Effector memory CD8-positive, alpha-beta T cell (primary cell): ENCODE measurements at places on chromosomes 11 and 22.
A peak's percentile ranks its signal among the peaks of the same experiment; 100 is the strongest.

DNA sequence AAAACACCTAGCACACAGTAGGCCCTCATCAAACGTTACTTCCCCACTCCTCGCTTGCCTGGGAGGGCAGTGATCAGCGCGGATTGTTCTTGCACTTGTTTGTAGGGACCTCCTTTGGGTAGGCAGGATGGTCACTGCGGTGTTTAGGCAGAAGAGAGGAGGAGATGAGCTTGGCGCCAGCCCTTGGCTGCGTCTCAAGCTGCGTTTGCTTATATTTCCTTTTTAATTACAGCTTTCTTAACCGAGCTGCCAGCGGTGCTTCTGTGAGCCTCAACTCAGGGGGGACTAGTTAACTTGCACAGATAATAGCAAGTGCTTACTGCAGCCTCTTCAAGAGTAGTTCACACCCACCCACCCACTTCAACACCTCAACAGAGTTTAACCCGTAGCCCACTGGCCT lies 15.1 kb downstream of the IFT27 start:
- H3K4me1 ChIP-seq = peaks cover 7% of the 10 kb centered on the region
- no peaks in the 10 kb centered on the region for H3K36me3 ChIP-seq
- H3K27ac ChIP-seq = no peak overlapping the region
- no peak for DNase-seq
- peaks cover 1% of the 10 kb centered on the region for H3K27me3 ChIP-seq
- no peak overlapping the region for H3K4me3 ChIP-seq

DNA sequence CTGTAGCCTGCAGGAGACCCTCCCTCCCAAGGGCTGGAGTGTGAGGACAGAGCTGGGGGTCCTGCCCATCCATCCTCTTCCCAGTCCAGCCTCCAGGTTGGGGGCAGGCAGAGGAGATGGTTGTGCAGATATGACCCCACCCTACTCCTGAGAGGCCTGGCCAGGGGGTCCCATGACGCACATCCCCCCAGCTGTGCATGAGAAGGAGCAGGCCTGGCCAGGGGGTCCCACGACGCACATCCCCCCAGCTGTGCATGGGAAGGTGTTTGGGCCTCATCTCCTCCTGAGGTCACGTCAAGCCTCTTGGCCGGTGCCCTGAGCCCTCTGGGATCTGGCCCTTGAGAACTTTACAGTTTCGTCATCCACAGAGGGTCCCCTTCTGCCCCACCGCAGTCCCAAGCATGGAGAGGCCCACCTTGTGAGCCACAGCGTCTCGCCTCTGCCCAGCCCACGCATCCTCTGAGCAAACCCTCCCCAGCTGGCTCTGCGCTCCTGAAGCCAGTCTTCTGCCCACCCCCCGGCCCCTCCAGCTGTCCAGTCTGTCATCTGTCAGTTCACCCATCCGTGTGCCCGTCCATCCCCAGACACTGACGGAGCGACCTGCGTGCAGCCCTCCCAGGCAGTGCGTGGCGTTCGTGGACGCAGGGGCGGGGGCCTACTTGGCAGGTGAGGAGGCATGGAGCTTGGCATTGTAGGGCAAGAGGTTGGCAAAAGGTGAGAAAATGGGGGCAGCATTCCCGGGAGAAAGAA lies 2.3 kb downstream of the ANO9 start:
- no peak for DNase-seq
- peak overlapping the region; percentile 29 for H3K4me3 ChIP-seq
- no peaks in the 10 kb centered on the region for H3K27me3 ChIP-seq
- peaks cover 26% of the 10 kb centered on the region for H3K4me1 ChIP-seq
- H3K36me3 ChIP-seq = no peaks in the 10 kb centered on the region
- H3K27ac ChIP-seq = peak overlapping the region; percentile 41

DNA sequence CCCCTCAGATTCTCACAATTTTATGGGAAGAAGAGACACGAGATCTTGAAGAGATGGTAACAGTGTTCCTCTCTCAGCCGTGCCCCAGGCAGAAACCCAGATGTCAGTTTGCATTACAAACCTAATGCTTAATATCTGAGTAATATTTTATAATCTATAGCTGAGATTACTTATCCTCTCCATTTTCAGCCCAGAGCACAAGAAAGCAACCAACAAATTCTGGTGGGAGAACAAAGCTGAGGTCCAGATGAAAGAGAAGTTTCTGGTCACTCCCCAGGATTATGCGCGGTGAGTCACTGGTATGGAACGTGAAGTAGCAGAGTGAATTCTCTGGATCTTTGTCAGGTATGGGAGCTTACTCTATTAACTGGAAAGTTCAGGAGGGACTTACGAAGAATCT lies 884 bp downstream of the CENATAC start:
- H3K27me3 ChIP-seq = no peaks in the 10 kb centered on the region
- H3K4me1 ChIP-seq = peaks cover 25% of the 10 kb centered on the region
- no peak for DNase-seq
- H3K36me3 ChIP-seq = peaks cover 56% of the 10 kb centered on the region
- peak overlapping the region; percentile 95 for H3K4me3 ChIP-seq
- peak overlapping the region; percentile 98 for H3K27ac ChIP-seq

- H3K27me3 ChIP-seq = no peaks in the 10 kb centered on the region
- H3K4me1 ChIP-seq = no peaks in the 10 kb centered on the region
- H3K36me3 ChIP-seq = no peaks in the 10 kb centered on the region
- no peak overlapping the region for H3K27ac ChIP-seq
Measured at GRCh38 chr11:82194521-82194920, 539.1 kb downstream of the FAM181B start.

DNA sequence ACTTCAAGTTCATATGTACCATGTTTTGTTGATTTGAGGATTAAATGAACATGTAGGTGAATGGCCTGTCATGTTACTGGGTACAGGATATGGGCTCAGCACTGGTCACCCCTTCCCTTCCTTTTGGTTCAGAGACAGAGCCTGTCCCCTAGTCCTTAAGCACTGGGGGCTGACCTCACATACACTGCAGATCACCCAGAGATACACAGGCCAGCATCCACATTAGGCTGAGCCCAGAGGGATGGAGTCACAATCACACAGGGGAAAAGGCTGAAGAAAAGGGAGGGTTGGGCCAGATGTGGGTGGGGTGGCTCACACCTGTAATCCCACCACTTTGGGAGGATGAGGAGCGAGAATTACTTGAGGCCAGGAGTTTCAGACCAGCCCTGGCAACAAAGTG lies 62.3 kb downstream of the IGLL5 start:
- H3K27ac ChIP-seq = no peak overlapping the region
- no peak for DNase-seq
- H3K4me3 ChIP-seq = no peak overlapping the region
- H3K4me1 ChIP-seq = peaks cover 4% of the 10 kb centered on the region
- peaks cover 49% of the 10 kb centered on the region for H3K27me3 ChIP-seq
